GM19239 (cell line): ENCODE measurements at places on chromosomes 1 and 21.

DNA sequence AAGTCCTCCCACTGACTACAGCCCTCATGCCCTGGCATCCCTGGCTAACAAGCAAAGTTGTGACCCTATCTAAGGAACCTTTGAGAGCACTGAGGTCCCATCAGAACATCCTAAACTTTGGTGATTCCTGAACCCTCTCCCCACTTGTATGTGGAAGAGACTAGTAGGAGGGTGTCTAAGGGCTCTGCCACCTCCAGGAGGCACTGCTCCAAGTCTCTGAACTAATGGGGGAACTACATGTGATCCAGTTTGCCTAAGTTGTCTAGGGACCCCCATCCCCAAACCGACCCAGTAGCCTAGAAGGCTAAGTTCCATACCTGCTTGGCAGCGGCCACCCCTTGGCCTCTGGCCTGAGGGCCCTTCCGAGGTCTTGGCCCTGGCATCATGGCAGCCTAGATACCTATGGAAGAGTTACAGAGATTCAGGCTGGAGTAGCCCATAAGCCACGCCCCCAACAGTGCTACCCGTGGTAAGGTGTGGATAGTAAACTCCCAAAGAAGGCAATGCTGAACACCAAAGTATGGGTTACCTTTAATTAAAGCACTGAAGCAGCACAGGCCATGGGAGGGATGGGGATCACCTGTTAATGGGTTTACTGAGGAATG lies 1.7 kb downstream of the CC2D1B start:
- DNase-seq, result no peak

DNA sequence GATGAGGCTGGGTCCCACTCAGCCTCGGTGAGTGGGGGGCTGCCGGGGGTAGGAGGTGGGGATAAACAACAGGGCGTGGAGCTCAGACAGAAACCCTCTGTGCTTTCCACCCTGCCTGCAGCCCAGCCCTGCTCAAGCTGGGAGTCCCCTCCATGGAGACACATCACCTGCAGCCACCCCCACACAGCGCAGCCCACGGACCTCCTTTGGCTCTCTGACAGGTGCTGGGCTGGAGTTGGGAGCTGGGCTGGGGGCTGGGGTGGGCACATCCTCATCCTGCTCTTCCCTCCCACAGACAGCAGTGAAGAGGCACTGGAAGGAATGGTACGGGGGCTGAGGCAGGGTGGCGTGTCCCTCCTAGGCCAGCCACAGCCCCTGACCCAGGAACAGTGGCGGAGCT lies 1.9 kb upstream of the CATSPER4 start:
- no peak for DNase-seq

DNA sequence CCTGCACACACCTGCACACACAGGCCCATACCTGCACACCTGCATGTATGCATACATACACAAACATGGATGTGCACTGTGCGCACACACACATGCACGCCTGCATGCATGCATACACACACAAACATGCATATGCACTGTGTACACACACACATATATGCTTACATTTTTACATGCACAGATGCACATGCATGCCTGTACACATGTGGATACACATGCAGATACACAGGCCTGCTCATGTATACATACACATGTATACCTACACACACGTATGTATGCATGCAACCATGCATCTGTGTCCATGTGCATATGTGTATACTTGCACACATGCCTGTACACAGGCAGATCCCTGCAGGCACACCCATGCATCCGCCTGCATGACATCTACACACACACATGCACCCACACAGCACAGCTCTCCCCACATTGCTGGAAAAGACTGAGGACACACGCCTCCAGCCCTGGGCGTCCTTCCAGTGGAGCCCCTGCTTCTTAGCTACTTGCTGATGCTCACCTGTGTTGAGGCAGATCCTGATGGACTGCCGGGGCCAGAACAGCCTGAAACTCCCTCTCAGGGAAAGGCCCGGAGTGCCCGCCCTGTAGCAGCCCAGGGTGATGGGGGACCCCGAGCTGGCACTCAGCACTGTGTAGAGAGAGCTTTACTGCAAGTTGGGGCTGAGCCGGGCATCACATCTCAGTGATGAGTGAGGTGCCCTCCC lies 28.6 kb downstream of the KRTAP10-1 start:
- DNase-seq, result no peak

- no peak for DNase-seq
Observed at GRCh38 chr1:41448821-41449220, 35.7 kb downstream of the EDN2 start.

- DNase-seq, result no peak
Observed at GRCh38 chr1:246893191-246893939, 38.4 kb downstream of the AHCTF1 start.

DNA sequence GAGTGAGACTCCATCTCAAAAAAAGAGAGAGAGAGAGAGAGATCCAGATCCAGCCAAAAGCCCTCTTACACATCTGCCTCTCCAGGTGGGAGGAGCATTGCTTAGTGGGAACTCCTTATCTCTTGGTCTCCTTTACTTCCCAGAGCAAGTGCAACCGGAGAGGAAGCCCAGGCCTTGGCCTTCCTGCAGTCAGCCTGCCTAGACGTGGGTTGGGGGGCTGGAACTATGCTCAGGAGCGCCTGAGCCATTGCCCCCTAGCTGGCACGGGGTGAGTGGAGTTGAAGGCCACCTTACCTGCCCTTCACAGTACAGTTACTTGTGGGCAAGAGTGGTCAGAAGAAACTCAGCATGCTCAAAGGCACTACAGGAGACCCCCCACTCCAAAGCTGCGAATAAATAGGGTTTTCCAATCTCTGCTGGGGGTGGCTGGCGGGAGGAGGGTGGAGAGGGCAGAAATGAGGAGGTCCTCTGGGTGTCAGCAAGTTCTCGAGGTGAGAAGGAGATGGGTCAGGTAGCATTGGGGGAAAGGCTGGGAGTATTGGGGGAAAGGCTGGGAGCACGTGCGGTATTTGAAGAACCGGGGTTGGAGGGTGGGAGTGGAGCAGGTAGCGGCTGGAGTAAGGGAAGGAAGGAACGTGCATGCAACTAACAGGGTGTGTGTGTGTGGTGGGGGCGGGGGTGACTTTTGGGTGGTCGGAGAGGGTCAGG lies 4.7 kb upstream of the DMBX1 start:
- no peak for DNase-seq
